Mesothelial cell of epicardium (in vitro differentiated cells): ENCODE measurements at places on chromosomes 11 and 22. TPM values are rescaled to one million over a fixed set of nuclear protein-coding genes. Genes with fewer than 3 reads are reported as not detected.

The AGBL2 gene
- total RNA-seq = 3.5 to 4.6 TPM (median 3.9 TPM) in 3 replicates

The TRIM34 gene
- 5.0 to 7.1 TPM (median 5.1 TPM) in 3 replicates for total RNA-seq

The TRPC6 gene
- total RNA-seq = 0.33 to 0.50 TPM (median 0.42 TPM) in 3 replicates

The GLB1L2 gene
- total RNA-seq = 8.9 to 9.9 TPM (median 9.5 TPM) in 3 replicates

The LRRC32 gene
- total RNA-seq = 37.9 to 44.4 TPM (median 43.2 TPM) in 3 replicates

The TCN1 gene
- not detected in 3 replicates for total RNA-seq

The OR10A4 gene
- not detected in 3 replicates for total RNA-seq

The RTN4R gene
- total RNA-seq = 8.9 to 10.0 TPM (median 9.5 TPM) in 3 replicates

The APOC3 gene
- total RNA-seq = not detected in 3 replicates

The TMEM121B gene
- 1.0 to 1.1 TPM (median 1.1 TPM) in 3 replicates for total RNA-seq

The MS4A6E gene
- total RNA-seq = not detected in 3 replicates

The SAA1 gene
- not detected in 3 replicates for total RNA-seq

The C11orf21 gene
- total RNA-seq = 0.25 to 0.29 TPM (median 0.27 TPM) in 3 replicates

The PANX1 gene
- total RNA-seq = 40.1 to 42.9 TPM (median 41.2 TPM) in 3 replicates

The MMP27 gene
- not detected in 3 replicates for total RNA-seq

The MUC6 gene
- total RNA-seq = not detected in 3 replicates

The NXPE2 gene
- 0.20 to 0.34 TPM (median 0.22 TPM) in 3 replicates for total RNA-seq

The WBP2NL gene
- total RNA-seq = not detected in 3 replicates

The SULT4A1 gene
- 7.1 to 8.7 TPM (median 7.2 TPM) in 3 replicates for total RNA-seq

The CASP1 gene
- 2.7 to 4.9 TPM (median 2.8 TPM) in 3 replicates for total RNA-seq

The TRIM48 gene
- not detected in 3 replicates for total RNA-seq

The MMP12 gene
- total RNA-seq = not detected in 3 replicates

The MIF gene
- 916 to 949 TPM (median 925 TPM) in 3 replicates for total RNA-seq

The TSPAN4 gene
- 94.1 to 98.8 TPM (median 96.6 TPM) in 3 replicates for total RNA-seq
